Activated T-cell treated with anti-CD3 and anti-CD28 coated beads, Interleukin-2, amount 50 U/mL, for 24 hours (primary cell): ENCODE measurements at places on chromosomes 13 and 19.

DNA sequence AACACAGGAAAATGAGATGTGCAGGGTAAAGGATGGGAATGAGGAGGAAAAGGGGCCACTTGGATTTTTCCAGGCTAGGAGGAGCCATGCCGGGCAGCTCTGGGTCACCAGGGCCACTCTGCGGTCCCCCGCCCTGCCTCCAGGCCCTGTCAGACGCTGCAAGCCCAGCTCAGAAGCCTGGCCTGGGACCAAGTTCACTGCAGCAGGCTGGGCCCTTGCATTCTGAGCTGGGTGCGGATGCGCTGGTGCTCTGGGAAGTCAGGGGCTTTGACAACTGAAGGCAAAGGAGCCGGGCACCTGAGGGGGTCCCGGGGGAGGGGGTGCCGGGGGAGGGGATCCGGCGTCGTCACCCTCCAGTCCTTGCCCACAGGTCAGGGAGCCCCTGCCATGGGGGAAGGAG lies 77.5 kb downstream of the WTIP start:
- no peak overlapping the region for H3K27ac ChIP-seq
- no peak overlapping the region for H3K4me3 ChIP-seq
- no peak for DNase-seq
- no peaks in the 10 kb centered on the region for H3K36me3 ChIP-seq

GRCh38 chr19:3958836-3959765 lies 11.8 kb downstream of the DAPK3 start:
- no peak for DNase-seq
- H3K27ac ChIP-seq = no peak overlapping the region
- no peaks in the 10 kb centered on the region for H3K4me1 ChIP-seq
- peaks cover 62% of the 10 kb centered on the region for H3K36me3 ChIP-seq
- no peak overlapping the region for H3K4me3 ChIP-seq

- peaks cover 2% of the 10 kb centered on the region for H3K27me3 ChIP-seq
- no peak overlapping the region for H3K4me3 ChIP-seq
- H3K4me1 ChIP-seq = no peaks in the 10 kb centered on the region
- H3K36me3 ChIP-seq = no peaks in the 10 kb centered on the region
These were observed 120.2 kb downstream of the RXFP2 start for GRCh38 chr13:31859571-31859970.

DNA sequence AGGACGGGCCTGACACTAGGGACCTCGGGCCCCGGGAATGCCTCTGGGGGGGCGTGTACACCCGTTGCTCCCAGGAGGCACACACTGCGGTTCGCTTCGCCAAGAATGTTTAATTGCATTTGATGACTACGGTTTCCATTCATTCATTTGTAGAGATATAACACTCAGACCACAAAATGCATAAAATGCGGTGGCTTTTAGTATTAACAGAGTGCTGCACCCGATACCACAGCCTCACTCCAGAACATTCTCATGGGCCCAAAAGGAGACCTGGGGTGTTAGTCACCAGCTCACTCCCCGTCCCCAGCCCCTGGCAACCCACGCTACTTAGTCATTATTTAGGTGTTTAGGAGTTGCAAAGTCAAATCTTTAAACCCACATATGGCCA lies 21.8 kb downstream of the HCN2 start:
- peaks cover 18% of the 10 kb centered on the region for H3K36me3 ChIP-seq
- DNase-seq = peak; percentile 76
- H3K4me1 ChIP-seq = peaks cover 35% of the 10 kb centered on the region
- peak overlapping the region; percentile 75 for H3K4me3 ChIP-seq
- H3K27me3 ChIP-seq = peaks cover 3% of the 10 kb centered on the region
- H3K27ac ChIP-seq = peak overlapping the region; percentile 98

GRCh38 chr19:46784262-46785053 lies 3.9 kb downstream of the SLC1A5 start:
- peak overlapping the region; percentile 98 for H3K4me3 ChIP-seq
- peak overlapping the region; percentile 99 for H3K27ac ChIP-seq
- H3K4me1 ChIP-seq = peaks cover 49% of the 10 kb centered on the region
- peaks cover 83% of the 10 kb centered on the region for H3K36me3 ChIP-seq

- H3K4me1 ChIP-seq = no peaks in the 10 kb centered on the region
- H3K36me3 ChIP-seq = no peaks in the 10 kb centered on the region
- no peaks in the 10 kb centered on the region for H3K27me3 ChIP-seq
These were observed 727.9 kb upstream of the PRR20A start for GRCh38 chr13:56412856-56413255.

GRCh38 chr19:46660551-46661019 lies 397 bp downstream of the DACT3 start:
- peaks cover 27% of the 10 kb centered on the region for H3K4me1 ChIP-seq
- H3K27me3 ChIP-seq = peaks cover 23% of the 10 kb centered on the region
- no peak overlapping the region for H3K27ac ChIP-seq

GRCh38 chr13:22487932-22488331 lies 692.8 kb upstream of the SGCG start:
- no peak overlapping the region for H3K27ac ChIP-seq
- no peaks in the 10 kb centered on the region for H3K27me3 ChIP-seq
- H3K4me3 ChIP-seq = no peak overlapping the region
- no peaks in the 10 kb centered on the region for H3K4me1 ChIP-seq
- H3K36me3 ChIP-seq = no peaks in the 10 kb centered on the region
- DNase-seq = no peak

- peaks cover 55% of the 10 kb centered on the region for H3K4me1 ChIP-seq
- no peaks in the 10 kb centered on the region for H3K27me3 ChIP-seq
- H3K27ac ChIP-seq = no peak overlapping the region
- peaks cover 20% of the 10 kb centered on the region for H3K36me3 ChIP-seq
- no peak for DNase-seq
These were observed 3.8 kb downstream of the UBL3 start for GRCh38 chr13:29846475-29847256.

GRCh38 chr19:372306-372890 lies 27.8 kb upstream of the MIER2 start:
- DNase-seq = no peak
- H3K27ac ChIP-seq = no peak overlapping the region
- no peaks in the 10 kb centered on the region for H3K4me1 ChIP-seq
- no peaks in the 10 kb centered on the region for H3K36me3 ChIP-seq

DNA sequence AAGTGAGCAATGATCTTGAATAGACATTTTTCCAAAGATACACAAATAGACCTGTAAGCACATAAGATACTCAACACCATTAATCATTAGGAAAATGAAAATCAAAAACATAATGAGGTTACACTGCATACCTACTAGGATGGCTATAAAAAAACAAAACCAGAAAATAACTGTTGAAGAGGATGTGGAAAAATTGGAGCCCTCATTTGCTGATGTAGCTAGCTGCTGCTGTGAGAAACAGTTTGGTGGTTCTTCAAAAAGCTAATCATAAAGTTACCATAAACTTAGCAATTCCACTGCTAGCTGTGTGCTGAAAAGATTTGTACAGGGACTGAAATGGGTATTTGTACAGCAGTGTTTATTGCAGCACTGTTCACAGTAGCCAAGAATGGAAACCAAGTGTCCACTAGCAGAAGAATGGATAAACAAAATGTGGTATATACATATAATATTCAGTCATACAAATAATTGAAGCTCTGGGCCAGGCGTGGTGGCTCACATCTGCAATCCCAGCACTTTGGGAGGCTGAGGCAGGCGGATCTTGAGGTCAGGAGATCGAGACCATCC lies 46.2 kb downstream of the PDS5B start:
- H3K27ac ChIP-seq = peak overlapping the region; percentile 30
- no peak overlapping the region for H3K4me3 ChIP-seq
- H3K4me1 ChIP-seq = peaks cover 30% of the 10 kb centered on the region
- no peaks in the 10 kb centered on the region for H3K27me3 ChIP-seq
- peaks cover 21% of the 10 kb centered on the region for H3K36me3 ChIP-seq
- DNase-seq = no peak

- no peaks in the 10 kb centered on the region for H3K36me3 ChIP-seq
- H3K4me3 ChIP-seq = no peak overlapping the region
- H3K27ac ChIP-seq = no peak overlapping the region
- peak; percentile 60 for DNase-seq
- H3K4me1 ChIP-seq = peaks cover 19% of the 10 kb centered on the region
These were observed 4.4 kb upstream of the TMEM272 start for GRCh38 chr13:51849145-51850101.

DNA sequence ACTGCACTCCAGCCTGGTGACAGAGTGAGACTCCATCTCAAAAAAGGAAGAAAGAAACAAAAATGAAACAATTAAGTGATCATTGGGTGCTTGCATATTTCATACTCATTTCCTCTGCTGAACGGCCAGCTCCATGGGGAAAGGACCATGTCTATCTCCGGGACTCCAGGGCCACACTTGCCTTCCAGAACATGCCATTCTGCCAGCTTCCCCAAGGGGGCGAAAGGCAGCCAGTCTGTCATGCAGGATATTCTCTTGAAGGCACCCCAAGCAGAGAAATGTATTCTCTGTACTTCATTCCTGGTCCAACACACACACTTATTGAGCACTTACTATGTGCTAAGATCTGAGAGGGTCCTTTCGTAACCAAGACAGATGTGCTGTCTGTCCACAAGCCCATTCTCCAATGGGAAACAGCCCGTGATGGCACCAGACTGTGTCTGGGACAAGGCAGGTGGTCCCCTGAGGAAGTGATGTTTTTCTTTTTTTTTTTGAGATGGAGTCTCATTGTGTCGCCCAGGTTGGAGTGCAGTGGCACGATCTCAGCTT lies 10.2 kb upstream of the CARM1 start:
- H3K36me3 ChIP-seq = no peaks in the 10 kb centered on the region
- no peaks in the 10 kb centered on the region for H3K27me3 ChIP-seq
- H3K27ac ChIP-seq = no peak overlapping the region
- H3K4me3 ChIP-seq = no peak overlapping the region
- peaks cover 11% of the 10 kb centered on the region for H3K4me1 ChIP-seq

DNA sequence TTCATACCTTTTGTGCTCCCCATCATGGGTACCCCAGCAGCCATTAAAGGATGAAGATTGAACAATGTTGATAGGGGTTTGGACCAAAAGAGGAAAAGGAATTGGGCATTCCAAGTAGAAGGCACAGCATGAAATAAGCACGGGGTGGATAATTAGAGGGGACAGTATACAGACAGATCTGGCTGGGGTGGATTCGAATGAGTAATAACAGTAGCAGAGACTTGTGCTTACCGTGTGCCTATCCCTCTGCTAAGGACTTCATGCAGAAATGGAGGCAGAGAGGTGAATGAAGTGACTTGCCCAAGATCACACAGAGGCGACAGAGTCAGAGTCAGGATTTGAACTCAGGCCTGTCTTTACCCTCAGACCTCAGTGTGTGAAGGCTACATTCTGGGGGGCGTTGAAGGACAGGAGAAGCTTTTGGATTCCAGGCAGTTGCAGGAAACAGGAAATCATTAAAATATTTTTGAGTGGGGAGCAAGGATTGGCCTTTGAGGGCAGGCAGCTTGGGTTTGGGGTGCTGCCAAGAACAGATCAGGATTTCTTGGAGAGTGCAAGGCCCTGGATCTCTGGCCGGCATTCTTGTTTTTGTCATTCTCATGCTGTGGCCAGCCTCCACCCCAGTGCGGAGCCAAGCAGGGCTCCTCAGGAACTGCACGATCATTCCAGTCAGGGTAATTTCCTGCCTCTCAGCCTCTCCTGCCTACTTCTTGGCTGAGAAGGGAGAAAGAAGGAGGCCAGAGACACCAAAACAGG lies 18.7 kb downstream of the PAF1 start:
- DNase-seq = no peak
- no peaks in the 10 kb centered on the region for H3K4me1 ChIP-seq
- H3K4me3 ChIP-seq = no peak overlapping the region
- H3K36me3 ChIP-seq = peaks cover 80% of the 10 kb centered on the region

DNA sequence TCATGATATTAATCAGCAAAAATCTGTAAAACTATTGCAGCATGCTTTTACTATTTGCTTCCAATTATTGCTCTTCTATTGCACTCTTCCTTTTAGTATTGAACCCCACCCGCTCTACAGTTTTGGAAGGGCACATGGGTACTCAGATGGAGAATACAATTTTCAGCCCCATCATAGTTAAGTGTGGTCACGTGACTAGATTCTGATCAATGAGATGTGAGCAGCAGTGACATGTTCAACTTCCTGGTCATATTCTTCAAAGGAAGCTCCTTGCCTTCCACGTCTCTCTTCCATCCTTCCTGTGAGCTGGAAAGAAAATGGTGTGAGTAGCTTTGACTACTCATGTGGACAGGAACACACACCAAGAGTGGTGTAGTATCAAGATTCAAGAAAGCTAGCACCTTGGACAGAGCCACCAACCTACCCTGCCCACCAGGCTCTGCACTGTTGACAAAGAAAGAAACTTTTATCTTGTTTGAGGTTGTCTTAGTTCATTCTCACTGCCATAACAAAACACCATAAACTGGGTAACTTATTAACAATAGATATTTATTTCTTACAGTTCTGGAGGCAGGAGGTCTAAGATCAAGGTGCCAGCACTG lies 3.8 kb upstream of the FGF14 start:
- H3K36me3 ChIP-seq = no peaks in the 10 kb centered on the region
- H3K27me3 ChIP-seq = peaks cover 54% of the 10 kb centered on the region
- H3K4me3 ChIP-seq = no peak overlapping the region
- peaks cover 19% of the 10 kb centered on the region for H3K4me1 ChIP-seq
- DNase-seq = no peak
- H3K27ac ChIP-seq = no peak overlapping the region

DNA sequence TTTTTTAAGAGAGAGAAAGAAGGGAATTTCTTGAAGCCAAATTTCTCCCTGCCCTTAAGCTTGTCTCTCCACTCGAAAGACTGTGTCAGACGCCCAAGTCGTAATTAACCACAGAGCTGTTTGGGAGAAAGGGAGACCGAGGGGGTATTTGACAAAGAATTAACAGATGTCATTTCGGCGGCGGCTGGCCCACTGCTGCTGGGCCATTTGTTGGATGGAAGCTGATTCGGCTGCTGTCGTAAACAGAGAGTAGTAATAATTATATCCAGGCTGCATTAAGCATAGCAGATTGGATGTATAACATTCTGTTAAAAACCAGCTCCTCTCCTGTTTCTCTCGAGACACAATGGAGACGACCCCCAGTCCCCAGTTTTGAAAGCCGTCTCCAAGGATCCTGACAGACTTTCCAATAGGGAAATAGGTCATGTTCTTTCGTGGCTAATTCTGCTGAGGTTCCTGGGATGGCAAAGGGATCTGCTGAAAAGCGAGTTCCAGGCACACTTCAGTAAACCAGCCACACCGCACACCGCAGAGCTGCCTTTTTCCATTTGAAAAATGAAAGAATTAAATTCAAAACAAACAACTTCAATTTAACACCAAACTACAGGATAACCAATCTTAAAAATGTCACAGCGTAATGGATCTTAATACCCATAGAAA lies 71.5 kb downstream of the KCTD15 start:
- no peak overlapping the region for H3K27ac ChIP-seq
- no peak for DNase-seq
- H3K27me3 ChIP-seq = peaks cover 16% of the 10 kb centered on the region
- no peaks in the 10 kb centered on the region for H3K36me3 ChIP-seq

GRCh38 chr19:3945838-3946237 lies 13.0 kb downstream of the NMRK2 start:
- peaks cover under 1% of the 10 kb centered on the region for H3K27me3 ChIP-seq
- H3K4me1 ChIP-seq = peaks cover under 1% of the 10 kb centered on the region

- no peaks in the 10 kb centered on the region for H3K4me1 ChIP-seq
- H3K36me3 ChIP-seq = no peaks in the 10 kb centered on the region
- H3K27ac ChIP-seq = no peak overlapping the region
- H3K27me3 ChIP-seq = peaks cover 36% of the 10 kb centered on the region
- no peak overlapping the region for H3K4me3 ChIP-seq
- DNase-seq = no peak
These were observed 61.3 kb downstream of the COL4A2 start for GRCh38 chr13:110368408-110368807.

GRCh38 chr19:49713236-49713845 lies 22.4 kb downstream of the CPT1C start:
- peaks cover 8% of the 10 kb centered on the region for H3K4me1 ChIP-seq
- H3K4me3 ChIP-seq = no peak overlapping the region
- H3K36me3 ChIP-seq = no peaks in the 10 kb centered on the region
- no peak overlapping the region for H3K27ac ChIP-seq
